ENCODE measurements at places on chromosomes 7 and 10. TPM values are rescaled to one million over a fixed set of nuclear protein-coding genes. Genes with fewer than 3 reads are reported as not detected.

DNA sequence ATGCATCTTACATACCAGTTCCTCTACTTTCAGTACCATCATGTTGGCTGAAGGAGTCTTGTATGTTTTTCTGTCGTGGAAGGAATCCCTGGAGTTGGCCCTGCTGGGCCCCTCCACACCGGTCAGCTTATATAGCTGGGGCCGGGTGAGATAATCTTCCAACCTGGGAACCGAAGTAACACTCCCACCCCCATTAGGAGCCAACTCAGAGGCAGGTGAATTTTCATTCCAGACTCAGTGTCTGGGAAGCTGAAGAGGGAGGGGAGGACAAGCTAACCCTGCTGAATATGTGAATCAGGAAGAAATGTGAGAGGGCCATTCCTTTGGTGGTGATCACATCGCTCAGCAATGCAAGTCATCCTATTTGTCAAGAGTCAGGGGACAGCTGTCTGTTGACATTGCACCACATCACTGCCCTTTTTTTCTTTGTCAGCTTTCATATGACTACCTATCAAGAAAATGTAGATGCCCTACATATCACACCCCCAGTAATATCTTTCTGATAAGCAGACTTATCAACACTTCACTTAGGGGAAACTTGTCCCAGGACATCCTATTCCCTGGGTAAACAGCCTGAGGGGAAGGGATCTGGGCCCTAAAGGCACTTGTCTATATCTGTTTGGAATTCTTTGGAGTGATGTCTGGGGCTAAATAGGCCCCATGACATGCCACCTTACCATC lies at the start of gene ANKRD1:
Gene ANKRD1 (minus strand): TSS at position 102 of the 681 bp plus-strand sequence. CDS start 60 bp downstream, at position 42.
- no peak for DNase-seq

DNA sequence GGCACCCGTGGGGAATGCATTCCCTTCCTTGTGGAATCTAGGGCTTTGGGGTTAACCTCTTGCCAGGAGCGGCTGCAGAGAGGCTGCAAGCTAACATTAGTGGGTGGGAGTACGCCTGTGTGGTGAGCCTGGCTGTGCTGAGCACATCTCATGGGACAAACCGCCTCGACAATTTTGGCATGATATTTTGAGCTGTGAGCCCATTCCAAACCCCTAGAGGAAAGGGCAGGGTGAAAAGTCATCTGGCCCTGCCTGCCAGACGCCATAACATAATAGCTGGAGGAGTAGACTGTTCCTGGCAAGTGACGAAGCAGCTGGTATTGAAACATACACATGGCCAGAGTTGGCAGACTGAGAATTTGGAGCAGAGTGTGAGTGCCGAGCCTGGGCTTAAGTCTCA lies 110.0 kb downstream of the TACC2 start:
- no peak for DNase-seq

- DNase-seq, result no peak
These were observed 136.6 kb upstream of the TARP start for GRCh38 chr7:38410056-38410455.

DNA sequence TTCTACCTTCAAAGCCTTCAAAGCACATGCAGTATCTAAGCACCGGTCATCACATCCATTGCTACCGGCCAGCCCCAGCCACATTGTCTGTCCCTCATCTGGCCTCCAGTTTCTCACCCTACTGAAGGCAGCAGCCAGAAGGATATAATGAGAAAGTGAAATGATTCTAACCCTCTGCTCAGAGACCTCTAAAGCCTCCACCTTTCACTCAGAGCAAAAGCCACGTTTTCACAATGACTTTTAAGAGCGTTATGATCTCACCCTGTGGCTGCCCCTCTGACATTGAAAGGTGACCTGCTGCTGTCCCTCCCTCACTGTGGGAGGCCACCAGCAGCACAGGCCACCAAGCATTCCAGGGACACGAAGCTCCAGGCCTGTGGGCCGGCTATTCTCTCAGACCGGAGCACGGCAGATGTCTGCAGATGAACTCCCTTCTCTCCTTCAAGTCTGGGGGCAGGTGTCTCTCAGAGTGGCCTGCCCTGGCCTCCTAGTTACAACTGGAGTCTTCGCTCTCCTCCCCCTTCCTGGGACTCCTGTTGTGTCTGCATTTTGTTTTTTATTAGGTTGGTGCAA lies 94.9 kb upstream of the EEPD1 start:
- no peak for DNase-seq

Gene ADIRF
- 188 TPM for total RNA-seq

DNA sequence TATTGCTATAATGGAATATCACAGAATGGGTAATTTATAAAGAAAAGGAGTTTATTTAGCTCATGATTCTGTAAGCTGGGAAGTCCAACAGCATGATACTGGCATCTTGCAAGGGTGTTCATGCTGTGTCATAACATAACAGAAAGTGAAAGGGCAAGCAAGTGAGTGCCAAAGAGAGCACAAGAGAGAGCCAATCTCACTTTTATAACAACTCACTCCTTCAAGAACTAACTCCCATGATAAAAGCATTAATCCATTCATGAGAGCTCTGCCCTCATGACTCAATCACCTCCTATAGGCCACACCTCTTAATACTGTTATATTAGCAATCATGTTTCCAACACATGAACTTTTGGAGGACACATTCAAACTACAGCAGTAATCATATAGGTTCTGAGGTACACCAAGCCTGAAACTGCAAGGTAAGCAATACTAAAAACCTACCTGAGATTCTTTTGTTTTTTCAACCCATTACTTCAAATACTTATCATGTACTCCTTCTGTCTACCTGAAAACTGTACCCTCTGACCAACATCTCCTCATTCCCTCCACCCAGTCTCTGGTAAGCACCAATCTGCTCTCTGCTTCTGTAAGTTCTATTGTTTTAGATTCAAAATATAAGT lies 219.7 kb downstream of the MTERF1 start:
- DNase-seq, result no peak

Gene CALML3
- not detected for total RNA-seq

DNA sequence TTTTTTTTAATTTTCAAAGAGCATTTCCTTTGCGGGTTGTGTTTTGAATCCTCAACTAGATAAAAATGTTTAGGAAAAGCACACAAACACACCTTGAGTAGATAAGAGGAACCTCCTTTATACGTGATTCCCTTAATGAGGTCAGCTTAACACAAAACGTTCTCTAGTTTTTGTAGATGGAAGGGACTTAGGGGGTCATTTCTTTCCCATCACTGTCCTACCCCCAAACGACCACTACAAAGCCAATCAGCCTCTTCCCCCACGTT lies 1.2 kb downstream of the SUV39H2 start:
- no peak for DNase-seq

Gene BMPER
- 2.5 TPM for total RNA-seq

DNA sequence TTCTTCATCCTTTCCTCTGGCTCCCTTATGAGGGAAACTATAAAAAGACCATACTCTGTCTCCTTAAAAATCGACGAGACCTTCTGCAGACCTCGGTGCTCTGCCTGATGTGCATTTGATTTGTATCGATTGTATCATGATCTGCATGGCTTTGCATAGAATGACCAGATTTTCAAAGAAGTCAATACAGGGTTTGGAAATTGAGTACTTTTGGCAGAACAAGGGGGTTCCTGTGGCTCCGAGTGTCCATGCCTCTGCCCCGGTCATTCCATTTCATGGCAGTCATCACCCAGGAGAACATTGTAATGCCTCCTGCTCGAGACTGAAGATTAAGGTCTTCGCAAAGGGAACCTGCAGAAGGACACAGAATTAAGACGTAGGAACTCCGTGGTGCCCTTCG lies 685 bp downstream of the CASP2 start:
- DNase-seq, result no peak

Gene OAT
- total RNA-seq, result 21.0 TPM

DNA sequence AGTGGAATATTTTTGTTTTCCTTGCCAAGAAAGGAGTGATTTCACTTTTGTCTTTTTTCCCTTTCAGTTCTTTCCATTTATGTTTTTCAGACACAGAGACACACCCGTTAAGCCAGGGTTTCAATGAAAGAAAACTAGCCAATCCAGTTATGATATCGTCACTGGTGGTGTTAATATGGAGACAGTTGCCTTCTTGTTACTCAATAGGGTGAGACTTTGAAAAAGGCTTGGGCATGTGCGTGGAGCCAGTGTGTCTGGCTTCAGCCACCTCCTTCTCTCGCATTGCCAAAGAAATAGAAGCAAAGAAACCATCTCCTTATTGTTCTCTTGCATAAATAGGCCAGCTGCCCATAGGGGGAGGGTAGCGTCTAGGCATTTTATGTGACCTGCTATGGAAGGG lies 84.1 kb upstream of the DLX6 start:
- DNase-seq, result no peak

Gene SLC16A9
- 1.1 TPM for total RNA-seq

- no peak for DNase-seq
These were observed 2.5 kb downstream of the ZEB1 start for GRCh38 chr10:31321396-31321941.

Gene PIK3CG
- total RNA-seq, result 14.4 TPM

GRCh38 chr10:106959521-106959920 lies 205.0 kb downstream of the SORCS1 start:
- no peak for DNase-seq

DNA sequence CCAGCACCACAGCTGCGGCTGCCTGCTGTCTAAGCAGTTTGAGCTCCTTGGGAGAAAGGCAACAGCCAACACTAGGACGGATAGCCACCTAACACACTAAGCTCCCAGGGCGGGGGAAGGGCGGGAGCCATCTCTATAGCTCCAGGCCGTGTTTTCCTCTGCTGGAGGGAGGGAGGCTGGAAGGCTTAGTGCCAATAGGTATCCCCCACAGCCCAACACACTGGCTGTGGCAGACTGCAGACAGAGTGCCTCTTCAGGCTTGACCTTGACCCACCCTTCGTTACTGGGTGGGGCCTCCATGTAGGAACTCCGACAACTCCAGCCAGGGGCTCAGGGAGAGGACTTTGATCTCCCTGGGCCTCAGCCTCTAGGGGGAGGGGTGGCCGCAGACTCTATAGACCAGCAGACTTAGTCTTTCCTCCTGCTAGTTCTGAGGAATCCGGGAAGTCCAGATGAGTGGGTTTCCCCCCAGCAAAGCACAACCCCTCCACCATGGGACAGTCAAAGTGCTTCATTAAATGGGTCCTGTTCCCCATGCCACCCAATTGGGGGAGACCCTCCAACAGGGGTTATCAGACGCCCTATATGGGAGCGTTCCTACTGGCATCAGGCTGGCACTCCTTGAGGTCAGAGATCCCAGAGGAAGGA lies 314.4 kb upstream of the MKI67 start:
- DNase-seq, result no peak

DNA sequence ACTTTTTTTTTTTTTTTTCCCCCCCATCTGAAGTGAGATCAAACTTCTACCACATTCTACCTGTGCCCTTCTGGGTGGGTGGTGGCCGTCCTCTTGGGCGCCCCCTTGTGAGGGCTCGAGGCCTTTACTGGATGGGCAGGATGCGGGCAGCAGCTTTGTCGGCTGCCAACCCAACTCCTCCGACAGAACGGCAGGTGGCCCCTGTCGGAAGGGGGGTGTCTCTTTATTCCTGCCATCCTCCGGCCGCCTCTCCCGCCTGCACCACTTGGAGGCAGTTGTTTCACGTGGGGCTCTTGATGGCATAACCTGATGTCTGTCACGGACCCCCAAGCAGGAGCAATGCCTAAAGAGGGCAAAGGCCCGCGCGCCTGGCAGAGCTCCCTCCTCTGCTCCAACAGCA lies 31.0 kb downstream of the AMZ1 start:
- DNase-seq, result no peak

DNA sequence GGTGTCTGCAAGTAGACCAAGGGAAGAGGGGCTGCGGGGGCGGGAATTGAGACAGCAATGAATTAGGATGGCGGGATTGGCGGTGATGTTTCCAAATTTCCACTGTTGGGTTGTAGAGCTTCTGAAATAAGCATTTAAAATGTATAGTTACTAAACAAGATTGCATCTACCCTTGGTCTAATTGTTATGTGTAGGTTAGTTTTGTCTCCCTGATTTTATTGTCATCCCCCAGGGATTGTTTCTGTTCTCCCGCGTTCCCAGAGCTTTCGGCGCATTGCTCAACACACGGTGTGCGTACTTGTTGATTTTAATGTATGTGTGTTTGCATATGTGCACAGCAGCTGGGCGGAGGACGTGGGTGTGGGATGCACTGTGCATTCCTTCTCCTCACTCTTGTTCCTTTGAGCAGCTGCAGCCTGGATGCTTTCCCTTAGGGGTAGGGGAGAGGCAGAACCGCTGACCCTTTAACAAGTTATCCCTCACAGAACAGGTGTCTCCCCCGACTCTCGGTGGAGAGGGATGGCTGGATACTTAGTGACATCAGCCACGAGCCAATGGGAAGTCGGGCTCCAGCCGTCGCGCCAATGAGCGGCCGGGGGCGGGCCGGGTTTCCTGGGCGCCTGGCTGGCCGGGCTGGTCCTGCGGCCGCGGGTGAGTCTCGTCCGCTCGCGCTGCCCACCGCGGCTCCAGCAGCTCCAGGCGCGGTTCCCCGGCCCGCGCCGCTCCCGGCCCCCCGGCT lies at the start of gene TSPAN33:
Gene TSPAN33 (plus strand): TSS at position 613 of the 739 bp plus-strand sequence. CDS start 274 bp downstream, outside the sequence.
- DNase-seq, result peak; percentile 80

DNA sequence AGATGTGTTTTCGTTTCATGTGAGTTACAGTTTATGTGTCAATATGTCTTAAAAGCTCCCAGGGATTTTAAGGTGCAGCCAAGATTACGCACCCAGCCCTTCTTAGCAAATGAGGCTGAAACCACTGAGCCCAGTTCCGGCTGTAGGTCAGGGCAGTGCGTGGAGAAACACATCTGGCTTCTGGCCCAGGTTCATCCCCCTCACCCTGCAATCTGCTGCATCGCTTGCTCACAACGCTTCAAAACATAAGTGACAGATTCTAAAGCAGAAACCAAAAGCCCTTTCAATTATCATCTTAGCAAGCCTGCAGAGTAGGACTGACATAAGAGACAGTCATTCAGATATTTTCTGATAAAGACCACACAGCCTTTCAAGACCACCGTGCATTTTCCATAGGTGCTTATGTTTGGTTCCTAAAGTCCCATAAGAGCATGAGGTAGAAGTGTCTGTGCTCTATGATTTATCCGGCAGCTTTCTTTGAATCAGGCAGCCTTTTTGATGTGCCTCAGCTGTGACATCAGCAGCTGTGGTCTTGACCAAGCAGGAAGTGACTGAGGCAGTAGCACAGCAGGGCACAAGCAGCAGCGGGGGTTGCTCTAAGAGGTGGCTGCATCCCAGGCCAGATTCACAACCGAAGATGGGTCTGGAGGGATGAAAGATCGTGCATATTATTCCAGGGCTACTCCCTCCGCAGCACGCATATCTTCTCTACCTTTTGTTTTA lies 72.1 kb upstream of the LYZL2 start:
- DNase-seq, result no peak

DNA sequence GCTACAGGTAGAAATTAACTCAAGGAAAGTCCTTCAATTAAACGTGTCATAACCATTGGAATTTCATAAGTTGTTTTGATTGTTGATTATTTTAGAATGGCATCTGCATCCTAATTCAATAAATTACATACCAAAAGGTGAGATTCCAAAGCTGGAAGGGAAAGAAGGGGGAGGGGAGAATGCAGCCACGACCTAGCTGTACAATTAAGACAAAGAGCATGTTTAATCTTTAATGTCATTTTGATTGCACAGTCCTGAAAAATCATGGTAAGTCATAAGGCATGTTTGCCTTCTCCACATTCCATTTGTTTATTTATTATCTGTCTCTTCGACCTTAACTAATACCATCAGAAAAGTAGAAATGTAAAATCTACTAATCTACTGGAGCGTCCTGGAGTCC lies 358.1 kb downstream of the FRMD4A start:
- no peak for DNase-seq

Data from upper lobe of left lung (tissue), 6 donors.